ENCODE measurements at places on chromosomes 3 and 15.

DNA sequence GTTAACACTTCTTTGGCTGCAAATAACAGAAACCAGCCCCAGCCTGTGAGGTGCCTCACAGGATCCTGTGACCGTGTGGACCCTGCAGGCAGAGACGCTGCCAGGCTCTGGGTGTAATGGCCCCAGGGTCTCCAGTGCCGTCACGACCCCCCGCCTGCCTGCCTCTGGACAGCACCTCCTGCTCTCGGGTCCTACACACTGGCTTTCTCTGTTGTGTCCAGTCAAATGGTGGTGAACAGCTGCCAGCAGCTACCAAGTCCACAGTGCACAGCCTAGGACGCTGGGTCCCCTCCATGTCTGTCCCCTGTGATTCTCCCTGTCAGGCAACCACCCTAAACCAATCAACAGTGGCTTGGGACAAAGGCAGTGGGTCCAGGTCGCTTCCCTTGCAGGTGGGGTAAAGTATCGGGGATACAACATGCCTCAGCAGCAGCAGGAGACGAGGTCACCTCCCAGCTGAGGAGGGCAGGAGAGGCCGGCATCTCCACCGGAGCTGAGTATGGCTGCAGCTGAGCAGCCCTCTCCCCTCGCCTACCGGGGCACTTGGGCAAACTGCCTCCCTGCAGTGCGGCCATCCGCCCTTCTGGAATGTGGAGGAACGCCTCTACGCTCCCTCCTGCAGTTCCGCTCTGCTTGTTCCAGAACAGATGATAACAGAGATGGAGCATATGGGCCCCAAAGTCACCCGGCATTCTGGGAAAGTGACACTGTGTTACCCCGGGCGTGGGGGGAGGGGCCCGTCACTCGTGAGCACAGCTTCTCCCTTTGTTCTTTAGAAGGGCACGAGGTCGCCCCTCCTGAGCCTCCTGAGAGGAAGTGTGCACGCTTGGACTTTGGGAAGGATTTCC lies 21.1 kb upstream of the SKOR1 start:
- no peak for DNase-seq

DNA sequence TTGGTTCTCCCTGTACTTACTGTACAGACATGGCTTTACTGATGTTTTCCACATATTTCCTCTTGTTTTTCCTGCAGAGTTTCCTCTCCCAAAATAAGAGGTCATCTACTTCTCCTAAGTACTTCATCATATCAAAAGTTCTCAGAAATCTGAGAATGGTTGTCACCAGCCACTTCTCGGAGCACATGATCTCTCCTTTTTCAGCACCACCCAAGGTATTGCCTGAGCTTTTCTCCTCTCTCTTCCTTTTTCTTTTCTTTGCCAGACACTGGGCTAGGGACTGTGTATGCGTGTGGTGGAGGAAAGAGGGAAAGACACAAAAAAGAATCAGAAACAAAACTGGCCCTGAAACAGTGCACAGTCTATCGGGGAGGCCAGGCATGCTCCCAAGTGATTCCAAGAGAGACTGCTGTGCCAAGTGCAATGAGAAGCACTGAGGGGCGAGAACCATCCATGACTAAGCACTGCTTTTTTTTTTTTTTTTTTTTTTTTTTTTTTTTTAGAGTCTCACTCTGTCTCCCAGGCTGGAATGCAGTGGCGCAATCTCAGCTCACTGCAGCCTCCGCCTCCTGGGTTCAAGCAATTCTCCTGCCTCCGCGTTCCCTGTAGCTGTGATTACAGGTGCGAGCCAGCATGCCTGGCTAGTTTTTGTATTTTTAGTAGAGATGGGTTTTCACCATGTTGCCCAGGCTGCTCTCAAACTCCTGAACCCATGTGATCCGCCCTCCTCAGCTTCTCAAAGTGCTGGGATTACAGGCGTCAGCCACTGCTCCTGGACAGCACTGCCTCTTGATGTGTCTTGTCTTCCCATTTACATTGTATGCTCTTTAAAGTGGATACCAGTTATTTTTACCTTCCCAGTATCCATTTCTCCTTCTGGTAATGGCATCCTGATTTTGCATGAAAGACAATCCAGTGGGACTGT lies 194.0 kb upstream of the FEZF2 start:
- DNase-seq = no peak

DNA sequence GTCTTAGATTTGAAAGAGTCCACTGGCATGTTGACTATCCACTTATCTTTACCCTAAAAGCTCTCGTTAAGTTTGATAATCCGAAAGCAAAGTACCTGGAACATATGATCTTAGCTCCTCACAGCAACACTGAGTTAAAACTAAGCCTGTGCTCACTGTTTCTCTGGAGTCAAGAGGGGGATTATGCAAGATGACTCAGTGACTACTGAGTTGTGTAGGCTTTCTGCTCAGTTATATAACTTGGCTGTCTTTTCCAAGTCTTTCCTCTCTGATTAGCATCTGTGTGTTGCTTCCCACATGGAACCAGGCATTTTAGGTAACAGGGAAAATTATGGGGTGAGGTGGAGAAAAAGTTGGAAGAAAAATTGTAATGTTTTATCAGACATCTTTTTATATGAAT lies 31.2 kb upstream of the MYO5C start:
- no peak for DNase-seq

GRCh38 chr15:93164409-93164808 lies 75.4 kb upstream of the RGMA start:
- no peak for DNase-seq

- no peak for DNase-seq
These were observed 7.0 kb upstream of the GNAT1 start for GRCh38 chr3:50184242-50184978.

DNA sequence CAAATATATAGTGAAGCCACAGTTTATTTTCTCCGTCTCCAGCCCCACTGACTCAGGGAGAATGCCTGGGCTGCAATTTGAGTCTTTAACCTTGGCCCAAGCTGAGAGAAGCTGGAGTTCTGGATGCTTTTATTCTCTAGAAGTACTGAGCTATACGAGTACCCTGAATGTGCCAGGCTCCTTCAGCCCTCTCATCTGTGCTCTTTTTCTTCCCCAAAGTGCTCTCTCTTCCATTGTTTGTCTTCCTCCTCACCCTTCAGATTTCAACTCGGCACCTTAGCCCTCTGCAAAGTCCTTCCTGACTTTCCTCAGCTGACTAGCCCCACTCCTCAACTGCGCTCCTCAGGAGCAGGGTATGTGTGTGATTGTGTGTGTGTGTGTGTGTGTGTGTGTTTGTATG lies 75.6 kb upstream of the AGBL1 start:
- no peak for DNase-seq

All from CD4-positive, alpha-beta T cell treated with Interleukin-1 beta for 1 hour (primary cell).